ENCODE measurements at places on chromosomes 4 and X.

DNA sequence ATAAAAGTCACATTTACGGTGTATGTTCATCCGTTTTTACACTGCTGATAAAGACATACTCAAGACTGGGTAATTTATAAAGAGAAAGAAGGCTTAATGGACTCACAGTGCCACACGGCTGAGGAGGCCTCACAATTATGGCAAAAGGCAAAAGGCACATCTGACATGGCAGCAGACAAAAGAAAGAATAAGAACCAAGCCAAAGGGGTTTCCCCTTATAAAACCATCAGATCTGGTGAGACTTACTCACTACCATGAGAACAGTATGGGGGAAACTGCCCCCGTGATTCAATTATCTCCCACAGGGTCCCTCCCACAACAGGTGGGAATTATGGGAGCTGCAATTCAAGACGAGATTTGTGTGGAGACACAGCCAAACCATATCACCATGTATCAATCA, 7.3 kb upstream of the GUCY1B1 start:
- no peak for DNase-seq

DNA sequence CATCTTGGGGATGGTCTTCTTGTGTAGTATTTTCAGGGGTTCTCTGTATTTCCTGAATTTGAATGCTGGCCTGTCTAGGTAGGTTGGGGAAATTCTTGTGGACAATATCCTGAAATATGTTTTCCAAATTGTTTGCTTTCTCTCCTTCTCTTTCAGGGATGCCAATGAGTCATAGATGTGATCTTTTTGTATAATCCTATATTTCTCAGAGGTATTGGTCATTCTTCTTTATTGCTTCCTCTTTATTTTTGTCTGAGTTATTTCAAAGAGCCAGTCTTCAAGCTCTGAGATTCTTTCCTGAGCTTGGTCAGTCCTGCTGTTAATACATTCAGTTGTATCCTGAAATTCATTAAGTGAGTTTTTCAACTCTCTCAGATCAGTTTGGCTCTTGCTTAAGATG, 73.1 kb downstream of the MAMLD1 start:
- DNase-seq, result no peak

DNA sequence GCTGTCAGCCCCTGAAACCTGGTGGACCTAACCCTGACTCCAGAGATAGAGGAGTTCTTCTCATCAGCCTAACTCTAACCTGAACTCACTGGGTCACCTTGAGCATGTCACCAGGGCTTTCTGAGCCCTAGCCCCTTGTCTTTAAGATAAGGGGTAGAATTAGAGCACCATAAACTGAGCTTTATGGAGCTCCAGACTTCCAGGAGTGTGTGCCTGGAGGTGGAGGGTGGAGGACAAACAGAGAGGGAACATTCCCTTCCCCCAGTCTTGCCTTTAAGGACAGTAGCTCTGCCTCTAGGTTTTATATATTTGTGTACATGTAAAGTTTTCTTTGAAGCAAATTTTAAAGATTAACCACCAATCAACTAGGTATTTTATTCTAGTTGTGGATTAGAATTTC, 83.9 kb upstream of the PACRGL start:
- no peak for DNase-seq

DNA sequence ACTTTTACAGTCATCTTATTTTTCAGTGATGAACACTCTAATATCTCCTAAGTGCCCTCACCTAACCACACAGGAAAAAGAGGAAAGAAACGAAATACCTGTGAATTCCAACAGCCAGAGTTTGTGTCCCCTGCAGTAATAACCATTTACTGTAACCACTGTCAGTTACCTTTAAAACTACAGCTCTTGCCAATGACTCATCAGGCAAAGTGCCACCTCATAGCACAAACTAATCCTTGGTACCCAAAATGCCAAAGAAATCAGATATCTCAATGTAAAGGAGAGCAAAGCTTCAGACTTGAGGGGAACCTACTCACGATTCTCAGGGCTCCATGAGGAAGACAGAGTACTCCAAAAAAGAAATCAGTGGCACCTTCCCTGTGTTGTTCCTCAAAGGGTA, 146.5 kb downstream of the NDST3 start:
- peak; percentile 1 for DNase-seq

DNA sequence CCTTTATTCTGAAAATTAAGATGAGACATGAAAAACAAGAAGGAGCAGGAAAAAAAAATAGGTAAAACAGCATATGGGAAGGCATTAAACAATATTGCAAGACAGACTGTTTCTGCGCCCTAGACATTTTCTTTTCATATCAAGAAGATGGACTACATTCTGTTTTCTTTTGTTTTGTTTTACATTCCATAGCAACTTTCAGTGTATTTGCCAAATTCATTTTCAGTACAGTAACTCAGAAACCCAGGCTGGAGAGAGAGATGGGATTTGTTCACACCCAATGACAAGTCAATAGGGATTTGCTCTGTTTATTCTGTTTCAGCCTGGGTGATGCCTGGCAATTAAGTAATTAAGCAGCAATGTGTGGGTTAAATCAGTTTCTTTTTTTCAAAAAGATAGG, 892.8 kb upstream of the DIAPH2 start:
- no peak for DNase-seq

DNA sequence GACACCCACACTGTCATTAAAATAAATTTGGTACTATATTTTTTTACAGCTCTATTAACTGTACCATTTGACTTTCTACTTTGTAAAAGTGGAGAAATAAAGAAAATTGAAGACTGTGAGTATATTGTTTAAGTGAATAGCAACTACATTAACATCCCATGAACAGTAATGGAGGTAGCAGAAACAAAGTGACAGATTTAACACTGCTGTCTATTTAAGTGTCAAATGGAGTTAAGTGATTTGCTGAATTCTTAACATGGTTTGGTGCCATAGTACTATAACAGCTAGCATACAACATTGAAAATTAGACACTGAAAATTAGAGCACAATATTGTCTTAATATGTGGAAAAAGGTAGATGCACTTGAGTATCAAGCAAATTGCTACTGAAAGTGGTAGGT, 76.2 kb downstream of the C4orf33 start:
- no peak for DNase-seq

- no peak for DNase-seq
Observed at GRCh38 chr4:185286571-185286970, 77.2 kb downstream of the SNX25 start.
